ENCODE measurements at places on chromosomes 6 and 20. TPM values are rescaled to one million over a fixed set of nuclear protein-coding genes. Genes with fewer than 3 reads are reported as not detected.

ABHD16B gene
- not detected for total RNA-seq

TIAM2 gene
- total RNA-seq: 30.7 TPM

TNFAIP3 gene
- total RNA-seq: 3.0 TPM

CCN6 gene
- not detected for total RNA-seq

TCP1 gene
- 166 TPM for total RNA-seq

PPP1R3G gene
- 6.2 TPM for total RNA-seq

CRYBG1 gene
- 40.4 TPM for total RNA-seq

LIME1 gene
- total RNA-seq: 4.5 TPM

ARMC12 gene
- total RNA-seq: 0.16 TPM

GRM1 gene
- total RNA-seq: 0.16 TPM

CRIP3 gene
- not detected for total RNA-seq

FOXF2 gene
- 0.81 TPM for total RNA-seq

KIF25 gene
- 0.32 TPM for total RNA-seq

RNF39 gene
- total RNA-seq: 0.16 TPM

TGM3 gene
- total RNA-seq: not detected

CNR1 gene
- total RNA-seq: not detected

MTFR2 gene
- 0.73 TPM for total RNA-seq

CALHM6 gene
- total RNA-seq: 0.32 TPM

EPB41L1 gene
- total RNA-seq: 18.5 TPM

MAFB gene
- 13.8 TPM for total RNA-seq

FAM83C gene
- total RNA-seq: under 0.01 TPM

PDCD2 gene
- total RNA-seq: 60.4 TPM

ACSS1 gene
- total RNA-seq: 11.7 TPM

FAM184A gene
- total RNA-seq: 0.36 TPM

ZNF311 gene
- total RNA-seq: 1.6 TPM

KCNS1 gene
- 5.5 TPM for total RNA-seq

MROH8 gene
- total RNA-seq: 1.6 TPM

BCAS4 gene
- total RNA-seq: 10.2 TPM

FAXC gene
- total RNA-seq: 0.81 TPM

COQ3 gene
- 2.9 TPM for total RNA-seq

HINT3 gene
- 22.2 TPM for total RNA-seq

MCM3 gene
- total RNA-seq: 13.0 TPM

LY6G5B gene
- total RNA-seq: 8.4 TPM

CASS4 gene
- total RNA-seq: 1.8 TPM

RPL7L1 gene
- total RNA-seq: 95.1 TPM

SLC22A16 gene
- not detected for total RNA-seq

FAM217A gene
- not detected for total RNA-seq

PARD6B gene
- total RNA-seq: 0.16 TPM

SLC32A1 gene
- total RNA-seq: not detected

SPTLC3 gene
- 3.6 TPM for total RNA-seq

ADGRB3 gene
- total RNA-seq: 0.61 TPM

TNNC2 gene
- not detected for total RNA-seq

MUC22 gene
- total RNA-seq: not detected

EFCAB8 gene
- under 0.01 TPM for total RNA-seq

UST gene
- total RNA-seq: 29.4 TPM

MAP3K5 gene
- 17.2 TPM for total RNA-seq

ECT2L gene
- not detected for total RNA-seq

C2 gene
- 3.3 TPM for total RNA-seq

COL20A1 gene
- not detected for total RNA-seq

PTGIS gene
- total RNA-seq: 6.3 TPM

HLA-DMB gene
- total RNA-seq: 0.65 TPM

SOX4 gene
- 9.6 TPM for total RNA-seq

IL17F gene
- total RNA-seq: not detected

SERPINB1 gene
- 20.8 TPM for total RNA-seq

OR12D2 gene
- total RNA-seq: not detected

TRIM15 gene
- total RNA-seq: not detected

SLC22A1 gene
- total RNA-seq: 0.12 TPM
